Posterior vena cava (tissue), 2 donors: ENCODE measurements at places on chromosomes 2 and 18. TPM values are rescaled to one million over a fixed set of nuclear protein-coding genes. Genes with fewer than 3 reads are reported as not detected.

DNA sequence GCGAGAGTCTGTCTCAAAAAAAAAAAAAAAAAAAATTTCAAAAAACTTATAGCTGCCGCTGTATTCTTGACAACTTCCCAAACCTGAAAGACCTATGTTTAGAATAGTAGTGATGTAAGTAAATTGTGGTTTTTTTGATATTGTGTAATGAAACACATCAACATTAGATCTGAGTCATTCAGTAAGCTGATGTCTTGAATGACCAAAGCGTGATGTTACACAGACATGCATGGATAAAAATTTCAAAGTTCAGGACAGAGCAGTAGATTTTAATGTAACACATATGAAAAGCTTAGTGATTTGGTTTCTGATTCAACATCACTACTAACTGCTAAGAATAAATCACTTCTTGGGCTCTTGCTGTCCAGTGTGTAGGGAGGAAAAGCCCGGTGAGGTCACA, 69.3 kb upstream of the MEX3C start:
- DNase-seq: no peak

- DNase-seq: no peak
Observed at GRCh38 chr2:102506743-102507142, 33.7 kb downstream of the SLC9A4 start.

DNA sequence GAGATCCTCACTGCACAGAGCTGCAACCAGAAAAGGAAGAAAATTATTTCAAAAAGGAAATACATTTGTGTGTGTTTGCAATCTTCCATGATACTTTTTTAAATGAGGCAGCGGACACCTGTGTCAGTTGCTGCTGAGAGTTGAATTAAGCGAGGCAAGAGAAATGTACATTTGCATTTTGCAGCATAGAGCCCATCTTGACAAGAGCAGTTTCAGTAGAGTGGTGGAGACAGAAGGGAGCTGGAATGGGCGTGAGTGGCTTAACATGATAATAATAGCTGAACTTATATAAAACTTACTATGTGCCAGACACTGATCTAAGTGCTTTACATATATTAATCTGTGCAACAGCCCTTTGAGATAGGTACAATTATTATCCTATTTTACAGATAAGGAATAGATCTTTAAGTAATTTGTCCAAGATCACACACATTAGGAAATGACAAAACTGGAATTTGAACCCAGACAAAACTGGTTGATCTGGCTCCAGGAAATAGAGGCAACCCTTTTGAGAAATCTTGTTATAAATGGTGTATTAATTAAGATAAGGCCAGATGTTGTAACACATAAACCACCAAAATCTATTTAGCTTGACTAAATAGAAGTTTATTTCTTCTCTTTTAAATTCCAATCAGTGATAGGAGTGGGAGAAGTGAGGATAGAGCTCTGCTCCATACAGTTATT, 68.7 kb downstream of the SDC1 start:
- no peak for DNase-seq

- DNase-seq: no peak
Observed at GRCh38 chr2:150483532-150483931, 3.9 kb downstream of the RND3 start.

GRCh38 chr2:101725515-101726192, 28.1 kb downstream of the MAP4K4 start:
- DNase-seq: no peak

DNA sequence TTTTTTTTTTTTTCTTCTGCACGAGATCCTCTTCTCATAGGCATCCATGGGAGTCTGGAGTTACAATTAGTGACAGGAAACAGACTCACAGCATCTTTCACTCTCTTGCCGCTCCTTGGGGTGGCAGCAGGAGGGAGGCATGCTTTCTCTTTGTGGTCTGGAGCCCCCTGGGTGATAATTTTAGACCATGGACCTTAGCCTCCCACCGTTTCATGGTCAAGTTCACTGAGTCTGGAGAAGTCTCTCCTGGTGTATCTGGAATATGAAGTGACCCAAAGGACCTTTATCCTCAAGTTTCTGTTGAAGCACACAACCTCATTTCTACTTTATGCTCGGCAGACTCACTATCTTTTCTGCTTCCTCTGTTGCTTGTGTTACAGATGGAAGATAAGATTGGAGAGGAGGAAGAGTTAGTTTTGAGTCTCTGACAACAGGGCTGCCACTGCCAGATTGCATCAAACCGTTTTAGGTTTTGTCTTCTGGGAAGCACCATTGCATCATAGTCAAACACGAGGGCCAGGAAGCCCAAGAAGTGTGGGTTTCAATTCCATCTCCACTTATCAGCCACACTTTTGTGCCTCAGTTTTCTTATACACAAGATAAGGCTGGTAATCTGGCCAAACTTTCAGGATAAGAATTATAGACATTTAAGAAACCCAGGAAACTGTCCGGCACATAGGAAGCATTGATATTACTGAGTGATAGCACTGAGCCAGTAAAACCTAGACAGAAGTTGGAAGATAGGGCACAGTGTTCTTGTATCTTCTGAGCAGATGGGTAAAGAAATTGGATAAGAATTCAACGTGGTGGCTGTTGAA, 62.3 kb downstream of the ADCYAP1 start:
- no peak for DNase-seq

DNA sequence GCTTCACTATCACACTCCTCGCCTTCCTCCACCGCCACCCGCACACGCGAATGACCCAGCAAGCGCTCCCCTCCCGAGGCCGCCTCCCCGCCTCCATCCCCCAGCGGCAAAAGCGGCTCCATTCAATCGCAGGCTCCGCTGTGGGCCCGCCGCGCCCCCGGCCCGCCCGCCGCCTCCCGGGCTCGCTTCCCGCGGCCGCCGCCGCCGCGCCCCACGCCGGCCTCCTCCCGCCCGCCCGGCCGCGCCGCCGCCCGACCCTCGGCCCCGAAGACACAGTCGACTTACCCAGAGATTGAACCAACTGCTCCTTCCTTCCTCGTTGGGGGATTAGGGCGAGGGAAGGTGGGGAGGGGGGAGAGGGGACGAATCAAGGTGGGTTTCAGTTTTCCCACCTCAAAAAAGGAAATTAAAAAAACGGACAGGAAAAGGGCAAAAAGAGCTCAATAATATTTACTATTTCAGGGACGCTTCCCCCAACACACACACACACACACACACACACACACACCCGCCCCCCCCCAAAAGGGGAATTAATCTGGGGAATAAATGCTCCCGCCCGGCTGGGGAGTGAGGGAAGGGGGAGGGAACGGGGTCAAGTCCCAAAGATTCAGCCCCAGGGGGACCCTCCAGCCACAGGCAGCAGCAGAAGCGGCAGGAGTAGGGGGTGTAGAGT, 743 bp downstream of the XPO1 start:
- DNase-seq: peak; percentile 84

DNA sequence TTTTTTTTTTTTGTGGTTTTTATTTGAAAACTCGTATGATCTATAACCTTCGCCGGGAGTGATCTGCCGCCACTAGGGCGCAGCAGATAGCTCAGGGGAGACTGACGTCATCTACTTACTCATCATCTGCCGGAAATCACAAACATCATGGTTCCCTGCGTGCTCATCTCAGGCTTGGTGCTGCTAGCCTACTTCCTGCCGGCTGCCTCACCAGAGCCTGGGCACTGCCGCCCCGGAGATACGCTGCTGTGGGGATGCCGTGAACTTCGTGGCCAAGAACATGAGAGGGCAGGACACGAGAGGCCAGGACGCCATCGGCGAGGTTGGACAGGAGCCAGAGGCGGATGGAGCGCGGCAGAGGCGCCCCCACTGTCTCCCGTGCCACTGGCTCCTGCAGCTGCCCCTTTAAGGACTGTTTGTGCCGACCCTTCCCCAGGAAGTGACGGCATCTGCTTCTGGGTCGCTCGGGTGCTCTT, 68.8 kb downstream of the DOK6 start:
- no peak for DNase-seq

- DNase-seq: no peak
Observed at GRCh38 chr2:100174026-100174431, 31.6 kb upstream of the AFF3 start.

DNA sequence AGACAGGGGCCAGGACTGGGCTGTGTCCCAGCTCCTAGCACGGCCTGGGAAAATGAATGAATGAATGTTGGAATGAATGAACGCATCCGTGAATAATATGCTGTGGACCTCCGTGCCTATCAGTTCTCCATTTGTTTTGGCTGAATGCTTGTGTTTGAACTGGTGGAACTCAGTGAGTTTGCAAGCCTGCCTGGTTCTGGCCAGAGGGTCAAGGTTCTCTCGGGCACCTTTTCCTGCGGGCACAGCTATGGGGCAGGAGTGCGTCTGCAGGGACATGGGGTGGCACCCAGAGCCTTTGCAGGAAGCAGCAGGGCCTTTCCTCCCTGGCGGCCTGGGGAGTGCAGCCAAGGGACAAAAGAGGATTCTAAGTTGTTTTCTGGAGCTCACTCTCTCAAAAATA, 17.6 kb upstream of the PDIA6 start:
- DNase-seq: no peak

GRCh38 chr2:20551260-20551944, 99.5 kb downstream of the HS1BP3 start:
- peak; percentile 62 for DNase-seq

- no peak for DNase-seq
Observed at GRCh38 chr2:64858541-64859311, 130.5 kb upstream of the SLC1A4 start.

- no peak for DNase-seq
Observed at GRCh38 chr2:167986223-167986622, 261.2 kb downstream of the STK39 start.

GRCh38 chr2:241321886-241322285, 6.2 kb downstream of the SEPTIN2 start:
- DNase-seq: no peak

DNA sequence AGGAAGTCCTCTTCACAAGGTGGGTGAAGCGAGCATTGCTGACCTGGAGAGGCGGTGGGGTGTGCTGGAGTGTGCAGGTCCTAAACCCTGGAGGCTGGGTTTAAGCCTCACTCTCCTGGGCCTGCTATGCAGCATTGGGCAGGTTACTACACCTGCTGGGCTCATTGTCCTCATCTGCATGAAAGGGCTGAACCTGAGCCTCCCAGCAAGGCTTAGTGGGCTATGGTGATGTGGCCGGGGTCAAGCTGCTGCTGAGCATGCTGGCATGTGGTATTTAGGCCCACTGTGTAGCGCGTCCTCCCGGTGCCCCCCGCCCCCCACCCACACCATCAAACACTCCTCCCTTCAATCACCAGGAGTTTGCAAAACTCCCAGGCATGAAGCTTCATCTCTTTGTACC, 37.3 kb downstream of the INHBB start:
- no peak for DNase-seq

DNA sequence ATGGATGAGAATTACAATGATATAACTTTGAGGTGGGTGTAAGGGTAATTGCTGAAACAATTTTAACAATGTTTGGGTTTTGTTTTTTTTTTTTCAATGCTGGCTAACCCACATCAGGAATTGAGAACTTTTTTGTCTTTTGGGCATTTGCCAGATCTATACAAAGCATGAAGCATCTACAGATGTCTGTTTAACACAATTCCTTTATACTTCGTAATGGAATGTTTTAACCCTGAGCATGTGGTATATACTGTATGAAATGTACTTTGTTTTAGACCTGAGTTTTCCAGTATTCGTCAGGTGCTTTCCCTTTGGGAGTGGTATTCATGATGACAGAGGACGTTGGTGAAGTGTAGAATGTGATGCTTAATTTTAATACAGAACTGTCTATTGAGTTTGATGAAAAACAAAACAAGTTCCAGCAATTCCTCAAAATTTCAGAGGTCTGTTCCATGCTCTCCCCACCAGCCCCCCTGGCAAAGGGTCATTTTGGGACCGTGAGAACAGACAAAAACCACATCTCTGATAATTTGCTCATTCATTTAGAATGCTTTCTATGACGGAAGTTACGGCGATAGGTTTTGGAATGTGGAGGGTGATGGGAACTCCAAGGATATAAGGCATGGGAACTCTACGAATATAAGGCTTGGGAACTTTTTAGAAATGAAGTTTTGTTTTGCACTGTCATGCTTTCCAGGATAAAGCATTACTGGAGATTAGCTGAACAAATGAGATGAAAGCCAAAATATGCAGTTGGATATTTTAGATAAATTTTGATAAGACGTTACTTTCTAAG, 14.1 kb downstream of the LIMS1 start:
- DNase-seq: no peak

DNA sequence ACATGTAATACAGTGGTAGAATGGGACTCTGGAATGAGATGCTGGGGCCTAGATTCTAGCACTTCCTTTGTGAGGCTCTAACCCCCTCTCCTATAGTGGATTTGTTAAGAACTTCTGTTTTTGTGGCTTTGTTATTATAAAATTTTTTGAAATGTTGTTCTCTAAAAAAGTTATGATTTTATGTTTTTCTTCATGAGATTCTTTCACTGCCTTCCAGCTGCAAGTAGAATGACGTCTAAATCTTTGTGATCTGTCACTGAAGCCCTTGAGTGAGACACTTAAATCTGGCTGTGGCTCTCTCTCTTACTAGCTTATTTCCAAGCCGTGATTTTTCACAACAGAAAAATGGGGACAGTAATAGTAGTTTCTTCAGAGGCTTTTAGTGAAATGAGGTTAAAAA, 1.6 kb downstream of the CASP8 start:
- no peak for DNase-seq

GRCh38 chr18:25052511-25052921, 299.4 kb downstream of the ZNF521 start:
- no peak for DNase-seq

DNA sequence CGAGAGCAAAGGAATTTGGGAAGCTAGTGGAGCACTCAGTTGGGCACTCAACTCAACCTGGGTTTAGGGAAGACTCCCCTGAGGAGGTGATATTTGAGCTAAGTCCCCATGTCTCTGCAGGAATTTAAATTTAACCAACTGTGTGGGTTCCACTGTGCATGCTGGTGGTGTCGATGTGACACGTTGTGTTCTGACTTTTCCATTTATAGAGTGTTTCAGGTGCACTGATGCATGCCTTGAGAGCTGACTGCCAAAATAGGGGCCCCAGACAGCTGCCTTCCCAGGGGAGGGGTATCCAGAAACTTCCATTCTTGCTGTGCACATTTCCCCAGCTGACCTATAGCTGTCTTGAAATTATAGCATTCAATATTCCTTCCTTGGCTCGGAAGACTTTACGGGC, 63.7 kb upstream of the BCL2L11 start:
- no peak for DNase-seq

DNA sequence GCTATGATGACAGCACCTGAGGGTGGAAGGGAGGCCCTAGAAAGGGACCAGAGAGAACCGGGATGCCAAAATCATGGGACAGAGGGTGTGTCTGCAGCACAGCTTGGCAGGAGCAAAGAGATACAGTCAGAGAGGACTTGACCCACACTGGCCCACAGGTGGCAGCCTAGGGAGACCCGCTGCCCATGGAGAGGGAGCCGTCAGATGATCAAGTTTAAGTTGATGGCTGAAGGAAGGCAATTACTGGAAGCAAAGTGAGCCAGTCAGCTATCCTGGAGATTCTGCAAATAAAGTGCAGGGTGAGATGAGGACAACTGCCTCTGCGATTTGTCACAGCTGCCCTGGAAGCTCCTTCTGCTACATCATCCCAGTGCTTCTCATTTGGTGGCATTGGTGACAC, 74.0 kb downstream of the CMPK2 start:
- no peak for DNase-seq

The CRIM1 gene
- 103 TPM for total RNA-seq

The EPB41L5 gene
- total RNA-seq: 16.1 TPM

The SERPINB4 gene
- total RNA-seq: not detected

The POTEI gene
- not detected for total RNA-seq

The DIS3L2 gene
- total RNA-seq: 22.2 TPM

The RANBP2 gene
- 63.7 TPM for total RNA-seq

The PRSS56 gene
- not detected for total RNA-seq
